ENCODE measurements at places on chromosomes 16 and 17.

- no peak for DNase-seq
These were observed 265.2 kb downstream of the XYLT1 start for GRCh38 chr16:17205279-17206211.

DNA sequence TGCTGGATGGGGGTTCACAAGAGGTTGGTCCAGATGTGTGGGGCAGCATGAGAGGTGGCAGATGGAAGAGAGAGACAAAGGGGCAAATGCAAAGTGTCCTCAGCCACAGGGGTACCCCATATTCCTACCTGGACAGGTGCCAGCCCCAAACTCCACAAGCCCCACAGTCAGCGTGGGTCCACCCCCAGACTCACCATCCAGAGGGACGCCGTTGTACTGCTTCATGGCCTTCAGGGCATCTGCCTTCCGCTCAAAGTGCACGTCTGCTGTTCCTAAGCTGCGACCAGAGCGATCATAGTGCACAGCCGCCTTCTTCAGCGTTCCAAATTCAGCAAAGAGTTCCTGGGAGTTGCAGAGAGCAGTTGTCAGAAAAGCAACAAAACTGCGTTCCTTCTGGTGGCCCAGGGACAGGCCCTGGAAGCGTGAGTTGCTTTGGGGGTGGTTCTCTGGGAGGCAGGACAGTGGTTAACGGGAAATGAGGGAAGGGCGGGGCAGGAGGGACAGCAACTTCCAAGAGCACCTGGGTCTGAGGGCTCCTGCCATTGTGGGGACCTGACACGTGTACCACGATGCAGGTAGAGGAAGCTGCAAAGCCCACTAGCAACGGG is 2.3 kb downstream of the ALYREF start:
- DNase-seq, result no peak

- peak; percentile 68 for DNase-seq
These were observed 44.3 kb downstream of the SOCS3 start for GRCh38 chr17:78315355-78316114.

DNA sequence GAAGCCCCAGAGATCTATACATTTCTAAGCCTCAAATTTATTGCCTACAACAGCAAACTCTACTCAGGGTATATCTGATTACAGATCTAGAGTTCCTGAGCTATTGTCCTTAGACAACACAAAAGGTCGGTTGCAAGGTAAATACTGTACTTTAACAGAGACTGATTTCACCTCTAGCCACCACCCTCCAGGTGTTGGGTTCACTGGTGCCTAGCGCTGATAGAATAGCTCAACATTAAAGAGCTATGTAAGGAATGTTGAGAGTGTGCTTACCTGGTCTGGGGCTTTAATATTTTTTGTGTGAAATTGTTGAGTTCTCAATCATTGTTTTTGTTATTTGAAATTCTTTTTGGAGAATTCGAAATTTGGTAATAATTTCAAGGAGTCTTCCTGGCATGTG is 277.0 kb upstream of the PSMD7 start:
- DNase-seq, result no peak

DNA sequence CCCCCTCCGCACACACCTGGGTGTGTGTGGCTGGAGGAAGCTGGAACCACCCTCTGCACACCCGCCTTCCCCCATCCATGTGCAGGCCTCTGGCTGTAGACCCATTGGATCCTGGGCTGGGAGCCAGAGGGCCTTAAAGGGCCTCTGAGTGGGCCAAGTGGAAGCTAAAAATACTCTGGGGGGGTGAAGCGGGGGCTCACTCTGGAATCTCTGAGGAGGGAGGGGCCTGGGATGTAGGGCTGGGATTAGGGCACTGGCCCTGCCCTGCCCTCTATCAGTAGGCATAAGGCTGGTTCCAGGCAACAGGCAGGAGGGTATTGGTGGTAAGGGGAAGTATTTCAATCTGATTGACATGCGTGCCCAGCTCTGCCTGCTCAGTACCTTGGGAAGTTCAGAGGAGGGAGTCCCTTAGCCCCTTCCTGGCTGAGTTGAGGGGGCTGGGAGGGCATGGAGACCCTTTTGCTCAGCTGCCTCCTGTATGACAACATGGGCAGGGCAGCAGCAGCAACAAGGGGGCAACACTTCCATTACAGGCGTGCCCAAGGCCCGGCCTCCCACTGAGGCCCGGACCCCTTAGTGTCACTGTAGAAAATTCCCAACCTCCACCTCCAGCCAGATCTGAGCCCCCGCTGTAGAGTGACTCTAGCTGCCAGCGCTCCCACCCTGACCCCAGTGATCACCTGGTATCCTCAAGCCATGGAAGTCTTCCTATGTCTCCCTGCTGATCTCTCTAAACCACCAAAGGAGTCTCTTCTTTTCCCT is 5.2 kb downstream of the ITGA3 start:
- DNase-seq, result no peak

DNA sequence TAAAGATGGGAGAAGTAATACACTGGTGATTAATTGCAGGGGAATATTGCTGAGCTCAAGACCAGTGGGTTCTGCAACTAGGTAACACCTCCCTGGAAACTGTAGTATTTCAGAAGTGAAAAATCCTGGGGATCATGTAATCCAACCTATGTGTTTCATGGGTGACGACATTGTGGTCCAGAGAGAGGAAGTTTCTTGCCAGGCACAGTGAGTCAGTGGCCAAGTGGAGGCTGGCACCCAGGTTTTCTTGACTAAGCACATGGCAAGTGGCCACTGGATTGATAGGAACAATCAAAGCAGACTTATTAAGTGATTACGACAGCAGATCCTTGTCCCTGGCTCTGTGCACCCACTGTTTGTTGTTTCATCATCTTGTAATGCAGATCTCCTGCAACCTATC is 14.6 kb upstream of the CIITA start:
- no peak for DNase-seq

DNA sequence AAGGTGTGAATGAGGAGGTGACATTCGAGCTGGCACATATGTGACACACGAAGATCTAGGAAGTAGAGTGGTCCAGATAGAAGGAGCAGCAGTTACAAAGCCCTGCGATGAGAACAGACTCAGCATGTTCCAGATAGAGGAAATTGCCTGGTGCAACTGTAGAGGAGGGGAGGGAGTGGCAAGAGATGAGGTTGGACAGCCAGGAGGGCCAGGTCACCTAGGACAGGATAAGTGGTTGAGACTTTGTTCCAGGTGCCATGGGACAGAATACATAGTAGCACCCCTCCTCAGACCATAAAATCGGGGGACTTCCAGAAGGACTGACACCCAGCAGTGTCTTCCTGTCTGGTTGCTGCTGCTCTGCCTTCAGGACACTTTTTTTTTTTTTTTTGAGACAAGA is 11.0 kb upstream of the CENPT start:
- DNase-seq, result no peak

GRCh38 chr16:5036228-5037156 is 2.8 kb upstream of the NAGPA start:
- no peak for DNase-seq

DNA sequence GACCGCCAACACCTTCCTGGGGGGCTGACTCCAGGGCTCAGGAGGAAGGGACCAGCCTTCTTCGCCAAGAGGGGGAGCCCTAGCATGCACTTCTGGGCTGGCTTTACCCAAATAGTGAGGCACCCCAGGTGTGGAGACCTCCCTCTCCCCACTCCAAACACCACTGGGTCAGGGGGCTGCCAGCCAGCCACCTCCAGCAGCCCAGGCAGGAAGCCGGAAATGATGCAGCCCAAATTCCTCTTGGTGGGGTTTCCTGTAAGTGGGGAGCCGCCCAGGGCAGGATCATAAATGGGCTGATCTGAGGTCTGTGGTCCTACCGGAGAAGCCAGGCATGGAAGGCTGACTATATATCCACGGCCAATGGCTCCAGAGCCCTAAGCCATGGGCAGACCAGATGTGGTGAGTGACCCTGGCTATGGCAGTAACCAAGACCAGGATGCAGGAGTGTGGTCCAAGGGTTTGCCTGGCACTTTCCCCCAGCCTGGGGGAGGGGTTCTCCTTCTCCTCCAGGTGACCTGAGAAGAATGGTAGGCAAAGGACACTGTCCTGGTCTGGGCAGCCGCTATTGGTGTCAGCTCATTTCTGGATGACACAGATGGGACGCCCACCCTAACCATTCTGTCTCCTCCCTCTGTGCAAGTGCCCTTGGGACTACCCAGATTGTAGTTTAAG is 4.2 kb downstream of the GIT1 start:
- no peak for DNase-seq

- DNase-seq, result peak; percentile 58
These were observed at the start of gene MRC2 for GRCh38 chr17:62627219-62627903. TSS of gene MRC2 (plus strand) at chr17:62627670. CDS start at chr17:62627803, 133 bp downstream.

DNA sequence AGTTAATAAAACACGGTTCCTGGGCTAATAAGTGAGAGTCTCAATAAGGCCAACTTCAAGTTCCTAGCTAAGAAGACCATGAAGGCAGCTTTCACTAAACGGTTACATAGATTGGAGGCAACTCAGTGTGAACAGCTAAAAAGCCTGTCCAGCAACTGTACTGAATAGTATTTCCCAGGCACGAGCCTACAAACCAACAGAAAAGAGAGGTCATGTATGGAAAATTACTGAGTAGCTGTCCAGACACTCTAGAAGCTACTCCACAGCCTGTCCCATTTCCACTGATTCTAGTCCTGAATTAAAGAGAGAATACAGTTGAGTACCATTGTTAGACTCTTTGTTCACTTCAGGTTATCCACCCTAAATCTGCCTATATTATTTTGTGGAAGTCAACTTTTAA is 36.5 kb upstream of the C17orf78 start:
- no peak for DNase-seq

- no peak for DNase-seq
These were observed 75.2 kb upstream of the DHX40 start for GRCh38 chr17:59490216-59490615.

DNA sequence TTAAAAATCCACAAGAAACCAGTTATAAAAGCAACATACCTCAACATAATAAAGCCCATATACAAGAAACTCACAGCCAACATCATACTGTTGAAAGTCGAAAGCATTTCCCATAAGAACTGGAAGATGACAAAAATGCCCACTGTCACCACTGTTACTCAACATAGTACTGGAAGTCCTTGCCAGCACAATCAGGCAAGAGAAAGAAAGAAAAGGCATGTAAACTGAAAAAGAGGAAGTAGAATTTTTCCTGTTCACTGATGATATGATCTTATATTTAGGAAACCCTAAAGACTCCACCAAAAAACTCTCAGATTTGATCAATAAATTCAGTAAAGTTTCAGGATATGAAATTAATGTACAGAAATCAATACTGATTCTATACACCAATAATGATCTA is 45.1 kb downstream of the AHSP start:
- DNase-seq, result no peak

- DNase-seq, result no peak
These were observed 150.7 kb upstream of the CACNG5 start for GRCh38 chr17:66684261-66684660.

GRCh38 chr17:46726206-46726605 is 92.3 kb downstream of the WNT3 start:
- DNase-seq, result no peak

DNA sequence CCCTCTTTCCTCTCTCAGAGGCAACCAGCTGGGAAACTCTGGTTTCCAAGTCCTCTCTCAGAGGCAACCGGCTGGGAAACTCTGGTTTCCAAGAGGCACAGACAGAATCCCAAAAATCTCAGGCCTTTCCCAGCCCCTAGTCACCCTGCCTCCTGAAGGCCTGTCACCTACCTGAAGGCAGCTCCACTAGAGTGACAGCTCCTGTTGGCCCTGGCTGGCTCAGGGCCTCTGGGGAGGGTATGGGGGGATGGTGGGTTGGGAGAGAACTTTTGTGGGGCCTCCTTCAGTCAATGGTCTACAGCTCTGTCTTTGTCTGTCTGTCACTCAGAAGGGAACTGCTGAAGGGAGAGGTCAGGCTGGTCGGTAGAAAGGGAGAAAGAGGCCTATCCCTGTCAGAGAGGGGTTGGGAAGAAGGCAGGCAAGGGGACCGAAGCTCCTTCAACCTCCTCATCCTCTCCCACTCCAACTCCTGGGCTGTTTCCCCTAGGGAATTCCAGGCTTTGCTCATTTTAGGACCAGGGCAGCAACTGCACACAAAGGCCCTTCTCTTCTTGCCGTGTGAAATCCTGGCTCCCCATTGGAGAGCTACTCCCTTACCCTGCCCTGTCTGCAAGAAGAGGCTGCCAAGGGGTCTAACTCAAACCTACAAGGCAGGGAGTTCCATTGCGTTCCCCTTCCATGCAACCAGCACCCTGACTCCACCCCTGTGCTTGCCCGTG is 23.6 kb downstream of the COPZ2 start:
- no peak for DNase-seq

GRCh38 chr17:14510136-14510535 is 209.3 kb downstream of the HS3ST3B1 start:
- no peak for DNase-seq

GRCh38 chr16:6629110-6629509 is 703.5 kb upstream of the RBFOX1 start:
- DNase-seq, result no peak

GRCh38 chr17:18017958-18018357 is 21.0 kb downstream of the ATPAF2 start:
- no peak for DNase-seq

- DNase-seq, result no peak
These were observed 1.3 kb downstream of the SLC16A11 start for GRCh38 chr17:7042501-7043181.

DNA sequence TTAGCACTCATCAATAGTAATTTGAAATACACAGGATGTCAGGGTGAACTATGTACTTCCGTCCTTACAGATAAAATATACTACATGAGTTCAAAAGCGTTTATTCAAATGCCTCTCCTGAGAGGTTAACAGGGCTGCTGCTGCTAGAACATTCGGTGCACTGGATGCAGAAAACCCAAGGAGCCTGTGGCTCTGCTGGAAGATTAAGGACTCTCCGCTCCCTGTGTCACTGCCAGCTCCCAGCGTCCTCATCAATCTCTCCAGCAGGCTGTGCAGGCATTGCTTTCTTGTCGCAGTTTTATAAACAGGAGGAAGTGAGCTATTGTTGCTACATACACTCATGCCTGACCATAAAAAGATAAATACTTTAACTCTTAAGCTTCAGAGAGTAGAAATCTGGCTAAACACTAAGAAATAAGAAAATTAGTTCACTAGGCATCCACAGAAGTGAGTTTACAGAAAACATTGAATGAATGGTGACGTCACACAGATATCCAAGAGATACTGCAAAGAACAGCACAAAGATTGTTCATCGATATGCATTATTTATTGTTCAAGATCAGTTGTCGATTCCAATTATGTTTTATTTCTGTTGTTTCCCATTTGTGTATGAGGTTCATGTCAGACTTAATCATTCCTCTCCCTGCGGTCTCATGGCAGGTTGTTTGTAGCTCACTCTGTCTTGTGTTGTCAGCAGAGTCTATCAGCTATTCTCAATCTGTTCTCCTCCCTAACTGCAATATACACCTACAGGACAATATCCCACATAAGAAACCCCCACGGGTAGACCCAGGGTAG is 127.9 kb upstream of the MON1B start:
- no peak for DNase-seq

DNA sequence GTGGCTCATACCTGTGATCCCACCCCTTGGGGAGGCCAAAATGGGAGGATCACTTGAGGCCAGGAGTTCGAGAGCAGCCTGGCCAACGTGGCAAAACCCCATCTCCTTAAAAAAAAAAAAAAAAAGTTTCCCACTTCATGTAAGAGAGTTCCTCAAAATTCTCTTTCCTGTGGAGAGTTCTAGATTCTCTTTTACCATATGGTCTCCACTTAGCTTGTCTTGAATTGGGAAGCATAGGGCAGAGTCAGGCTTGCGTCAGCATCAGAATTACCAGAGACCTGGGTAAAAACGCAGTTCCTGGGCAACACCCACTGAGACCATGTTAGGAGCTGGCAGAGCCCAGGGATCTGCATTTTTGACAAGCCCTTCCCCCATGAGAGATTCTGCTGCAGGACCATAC is 158.4 kb downstream of the CCDC182 start:
- DNase-seq, result no peak

- no peak for DNase-seq
These were observed at the start of gene CES1 for GRCh38 chr16:55832773-55833691. TSS of gene CES1 (minus strand) at chr16:55833096. CDS start at chr16:55833055, 41 bp downstream.

Measured in GM12892 (cell line).